ENCODE measurements at places on chromosomes 1 and 21.

DNA sequence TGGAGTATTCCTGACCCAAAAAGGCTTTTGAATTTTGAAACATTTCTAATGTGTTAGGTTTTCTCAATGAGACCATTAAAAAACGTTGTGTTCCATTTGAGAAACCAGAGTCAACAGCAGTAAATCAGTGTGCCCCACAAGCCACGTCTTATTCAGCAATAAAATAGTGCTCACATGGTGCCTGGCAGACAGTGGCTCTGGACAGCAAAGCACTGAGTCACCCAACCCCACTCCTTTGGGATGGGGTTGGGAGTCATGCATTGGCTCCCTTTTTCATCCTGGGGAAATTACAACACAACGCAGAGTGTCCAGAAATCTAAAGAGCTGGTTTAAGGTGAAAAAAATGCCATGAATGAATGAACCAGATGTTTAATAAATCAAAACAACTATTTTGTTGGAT, 46.5 kb downstream of the KCNJ15 start:
- DNase-seq: no peak

DNA sequence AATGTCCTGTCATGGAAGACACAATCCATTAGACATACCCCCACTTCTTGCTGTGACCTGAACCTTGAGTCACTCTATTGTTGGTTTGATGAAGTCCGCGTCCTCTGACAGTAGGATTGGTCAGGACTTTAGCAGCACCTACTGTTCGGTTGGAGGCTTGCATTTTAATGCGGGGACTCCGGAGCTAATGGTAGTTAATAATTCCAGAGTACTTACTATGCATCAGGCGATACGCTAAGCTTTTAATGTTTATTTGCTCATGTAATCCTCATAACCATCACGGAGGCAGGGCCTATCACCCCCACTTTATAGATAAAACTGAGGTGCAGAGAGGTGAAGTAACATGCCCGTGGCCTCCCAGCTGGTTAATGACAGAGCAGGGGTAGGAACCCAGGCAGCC, 7.9 kb upstream of the ELF3 start:
- DNase-seq: no peak

- no peak for DNase-seq
Observed at GRCh38 chr1:200165493-200166220, 138.1 kb downstream of the NR5A2 start.

DNA sequence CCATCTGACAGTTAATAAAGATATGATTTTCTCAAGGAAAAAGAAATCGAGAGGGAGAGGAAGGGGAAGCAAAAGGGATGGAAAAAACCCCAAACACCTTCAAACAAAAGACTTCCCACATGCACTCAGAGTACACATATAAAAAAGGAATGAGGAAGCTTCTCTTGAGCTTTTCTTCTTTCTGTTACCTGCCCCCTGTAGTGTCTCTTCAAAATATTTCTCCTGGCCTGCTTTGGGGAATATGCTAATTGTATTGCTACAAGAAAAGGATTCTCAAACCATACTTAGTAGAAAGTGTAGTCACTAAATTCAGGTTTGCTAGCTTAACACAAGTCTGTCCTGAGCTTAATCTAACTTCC, 58.7 kb downstream of the KIF14 start:
- DNase-seq: no peak

GRCh38 chr1:208207388-208208131, 36.6 kb downstream of the PLXNA2 start:
- no peak for DNase-seq

DNA sequence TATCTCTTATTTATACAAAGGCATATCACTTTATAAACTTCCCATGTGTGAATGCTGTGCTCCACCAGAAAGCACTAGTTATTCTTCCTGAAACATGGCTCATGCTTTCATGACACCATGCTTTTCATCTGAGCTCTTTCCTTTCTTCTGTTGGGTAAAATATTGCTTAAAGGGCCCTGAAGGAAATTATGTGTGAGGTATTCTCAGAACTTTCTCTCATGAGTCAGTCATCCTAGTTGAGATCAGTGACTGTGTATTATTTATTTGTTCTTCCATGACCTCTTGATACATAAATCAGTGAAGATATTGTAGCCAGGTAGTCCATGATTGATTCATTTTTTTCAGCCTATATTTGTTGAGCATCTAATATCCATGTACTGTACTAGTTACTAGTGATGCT, 54.8 kb downstream of the CYP2J2 start:
- DNase-seq: no peak

GRCh38 chr1:28604411-28604810, 12.3 kb downstream of the RAB42 start:
- DNase-seq: no peak
